ENCODE measurements at places on chromosomes 16 and 17. TPM values are rescaled to one million over a fixed set of nuclear protein-coding genes. Genes with fewer than 3 reads are reported as not detected.

The SLFN14 gene
- not detected for total RNA-seq

The TMEM114 gene
- not detected for total RNA-seq

DNA sequence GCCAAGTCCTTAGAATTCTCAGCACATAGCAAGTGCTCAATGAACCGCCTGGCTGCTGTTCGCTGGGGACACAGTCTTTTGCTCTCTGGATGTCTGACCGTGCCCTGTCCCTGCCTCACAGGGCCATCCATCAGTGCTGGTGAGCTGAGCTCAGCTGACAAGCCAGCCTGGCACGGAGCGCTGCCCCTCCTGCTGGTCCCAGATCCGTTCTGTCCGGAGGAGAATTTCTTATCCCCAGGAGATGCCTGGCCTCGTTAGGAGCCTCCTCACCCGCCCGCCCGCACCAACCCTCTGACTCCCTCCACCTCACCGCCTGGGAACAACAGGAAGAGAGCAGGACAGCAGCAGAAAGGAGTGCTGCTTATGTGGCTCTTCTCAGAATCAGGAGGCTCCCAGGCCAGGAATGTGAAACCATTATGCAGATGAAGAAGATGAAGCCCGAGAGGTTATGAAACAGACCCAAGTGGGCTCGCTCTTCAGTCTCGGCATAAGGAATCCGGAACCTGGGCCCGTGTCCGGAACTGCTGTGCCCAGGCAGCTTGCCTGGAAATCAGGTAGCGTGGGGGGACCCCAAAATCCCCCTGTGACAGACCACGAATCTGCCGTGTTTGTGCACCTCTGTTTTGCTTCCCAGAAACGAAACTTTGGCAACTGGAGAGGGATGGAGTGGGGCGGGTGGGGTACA, 28.8 kb upstream of the RMI2 start:
- no peak for ATAC-seq

GRCh38 chr16:10647721-10648296, 46.9 kb downstream of the TEKT5 start:
- no peak for ATAC-seq

DNA sequence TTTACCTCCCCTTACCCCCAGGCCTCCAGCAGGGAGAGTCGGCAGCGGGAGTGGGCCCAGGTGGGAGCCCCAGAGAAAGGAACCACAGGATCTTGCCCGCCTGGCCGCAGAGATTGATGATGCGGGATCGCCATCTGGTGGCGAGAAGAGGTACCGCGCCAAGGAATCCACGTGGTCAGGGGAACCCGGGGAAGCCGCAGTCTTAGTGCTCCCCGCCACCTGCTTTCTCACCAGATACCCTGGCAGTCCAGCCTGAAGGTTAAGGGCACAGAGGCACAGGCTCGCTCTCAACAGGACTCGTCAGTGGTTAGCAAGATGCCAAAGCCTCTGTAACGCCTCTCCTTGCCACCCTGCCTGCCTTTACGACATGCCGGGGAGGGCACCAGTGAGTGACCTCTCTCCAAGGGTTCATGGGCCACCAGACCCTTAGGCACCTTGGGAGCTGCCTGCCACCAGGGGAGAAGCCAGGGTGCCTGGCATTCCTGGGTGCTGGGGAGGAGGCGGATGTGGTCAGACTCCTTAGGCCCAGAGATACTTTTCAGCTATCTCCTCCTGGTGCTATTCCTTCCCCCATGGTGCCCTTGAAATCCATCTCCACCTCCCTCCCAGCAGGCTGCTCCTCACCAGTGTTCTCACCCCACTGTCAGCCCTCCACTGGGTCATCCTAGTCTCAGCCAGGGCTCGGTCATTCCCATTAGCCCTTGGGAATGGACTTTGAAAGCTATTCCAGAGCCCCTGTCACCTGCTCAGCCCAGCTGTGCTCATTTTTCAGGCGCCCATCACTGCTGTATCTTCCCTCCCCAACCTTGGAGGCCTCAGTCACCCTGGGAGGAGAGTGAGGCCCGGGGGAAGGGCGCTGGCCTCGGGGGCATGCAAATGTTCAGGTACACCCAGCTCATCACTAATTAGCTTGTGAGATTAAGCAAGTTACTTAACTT, 5.5 kb upstream of the RHBDF2 start:
- peak; percentile 67 for ATAC-seq

GRCh38 chr17:63517825-63518534, 5.2 kb upstream of the KCNH6 start:
- no peak for ATAC-seq

DNA sequence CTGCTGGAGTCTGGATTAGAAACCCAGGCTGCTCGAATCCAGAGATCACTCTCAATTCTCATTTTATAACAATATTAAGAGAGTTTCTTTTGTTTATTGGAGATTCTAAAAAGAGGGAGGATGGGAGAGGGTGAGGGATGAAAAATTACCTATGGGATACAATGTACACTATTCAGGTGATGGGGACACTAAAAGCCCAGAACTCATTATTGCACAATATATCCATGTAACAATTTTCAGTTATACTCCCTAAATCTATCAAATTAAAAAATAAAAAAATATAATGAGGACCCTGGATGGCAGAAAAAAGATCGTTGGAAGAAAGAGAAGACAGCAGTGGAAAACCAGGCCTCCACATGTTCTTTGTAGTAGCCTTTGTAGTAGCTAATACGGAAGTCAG, 100.8 kb downstream of the CNTNAP4 start:
- ATAC-seq: no peak
